ENCODE measurements at places on chromosomes 4 and X.

GRCh38 chrX:7120878-7121219, 26.7 kb upstream of the STS start:
- no peak for DNase-seq

DNA sequence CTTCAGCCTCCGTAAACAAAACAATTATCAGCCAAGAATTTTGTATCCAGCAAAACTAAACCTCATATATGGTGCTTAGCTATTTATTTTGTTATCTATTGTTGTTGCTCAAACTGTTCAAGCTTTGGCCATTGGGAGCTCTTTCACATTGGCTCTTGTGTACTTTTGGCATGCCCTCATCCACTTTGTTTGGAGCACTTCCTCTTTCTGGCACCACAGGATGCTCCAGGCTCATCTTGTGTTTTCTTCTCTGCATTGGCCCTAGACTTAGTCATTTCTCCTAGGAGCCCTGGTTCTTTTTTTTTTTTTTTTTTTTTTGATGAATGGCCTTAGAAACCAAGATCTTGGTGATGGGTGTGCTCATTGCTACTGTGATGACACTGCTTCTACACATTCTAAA, 74.5 kb downstream of the DIPK2B start:
- DNase-seq = no peak

- DNase-seq = no peak
Measured at GRCh38 chrX:96563646-96564045, 121.0 kb upstream of the DIAPH2 start.

DNA sequence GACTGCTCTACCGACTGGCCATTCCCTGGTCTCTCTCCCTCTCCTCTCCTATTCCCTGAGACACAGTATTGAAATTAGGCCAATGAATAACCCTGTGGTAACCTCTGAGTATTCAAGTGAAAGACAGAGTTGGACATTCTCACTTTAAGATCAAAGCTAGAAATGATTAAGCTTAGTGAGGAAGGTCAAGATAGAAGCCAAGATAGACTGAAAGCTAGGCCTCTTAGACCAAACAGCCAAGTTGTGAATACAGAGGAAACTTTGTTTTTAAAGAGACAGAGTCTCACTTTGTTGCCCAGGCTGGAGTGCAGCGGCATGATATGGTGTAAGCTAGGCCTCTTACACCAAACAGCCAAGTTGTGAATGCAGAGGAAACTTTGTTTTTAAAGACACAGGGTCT, 64.6 kb downstream of the KDM6A start:
- DNase-seq = no peak

DNA sequence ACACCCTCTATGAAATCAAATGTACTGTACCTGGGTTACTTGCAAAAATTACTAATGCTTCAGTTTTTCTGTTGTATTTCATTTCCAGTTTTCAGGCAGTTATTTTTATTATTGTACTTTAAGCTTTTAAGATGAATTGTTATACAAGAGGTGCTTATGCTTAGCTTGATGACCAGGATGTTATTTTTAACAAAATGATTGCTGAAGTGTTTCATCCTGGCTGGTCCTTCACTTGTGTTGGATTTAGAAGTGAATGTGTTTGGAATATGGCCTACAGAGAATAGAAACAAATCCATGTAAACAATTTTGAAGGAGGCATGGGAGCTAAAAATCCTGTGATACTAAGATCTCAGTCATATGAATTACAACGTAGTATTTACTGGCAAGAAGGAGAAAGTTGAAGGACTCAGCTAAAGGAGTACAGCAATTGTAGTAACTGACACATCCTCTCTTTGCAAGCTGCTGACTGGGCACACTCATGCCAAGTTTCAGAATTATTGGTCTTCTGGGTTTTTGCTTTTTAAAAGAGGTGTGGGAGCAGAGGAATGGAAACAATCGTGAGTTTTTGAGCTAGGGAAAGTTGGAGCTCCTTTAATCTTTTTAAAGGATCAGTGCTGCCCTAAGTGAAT, 9.2 kb downstream of the UBE2A start:
- no peak for DNase-seq

DNA sequence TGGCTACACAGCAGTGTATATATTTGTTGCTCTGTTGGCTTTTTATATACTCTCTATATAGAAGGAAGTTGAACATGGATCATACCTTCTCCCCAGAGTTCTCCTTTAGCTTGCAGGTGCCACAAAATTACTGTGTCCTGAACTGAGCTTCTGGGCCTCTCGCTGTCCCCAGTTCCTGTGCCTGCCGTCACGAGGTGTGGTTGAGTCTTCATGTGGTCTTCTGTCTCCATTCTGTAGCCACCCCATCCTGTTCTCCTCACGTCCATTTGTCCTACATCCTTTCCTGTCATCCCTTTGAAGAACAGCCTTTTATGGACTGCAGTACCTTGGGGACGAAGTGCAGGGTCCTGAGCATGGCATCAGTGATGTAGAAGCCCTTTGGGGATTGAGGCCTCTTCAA, 14.5 kb downstream of the TMEM131L start:
- DNase-seq = no peak

DNA sequence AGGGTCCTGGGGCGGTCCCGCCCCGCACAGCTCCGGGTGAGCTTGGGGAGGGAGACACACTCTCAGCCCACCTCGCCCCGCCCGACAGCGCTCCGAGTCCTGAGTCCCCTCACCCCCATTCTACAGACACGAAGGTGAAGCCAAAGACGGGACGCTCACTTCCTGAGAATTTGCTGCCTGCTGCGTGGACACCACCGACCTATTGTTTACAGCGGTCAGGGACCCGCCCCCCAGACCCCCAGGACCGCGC, 796 bp upstream of the ZNF141 start:
- no peak for DNase-seq
